ENCODE measurements at places on chromosomes 3 and 15.

- no peak for DNase-seq
Measured at GRCh38 chr15:64333516-64333915, 22.5 kb downstream of the CSNK1G1 start.

DNA sequence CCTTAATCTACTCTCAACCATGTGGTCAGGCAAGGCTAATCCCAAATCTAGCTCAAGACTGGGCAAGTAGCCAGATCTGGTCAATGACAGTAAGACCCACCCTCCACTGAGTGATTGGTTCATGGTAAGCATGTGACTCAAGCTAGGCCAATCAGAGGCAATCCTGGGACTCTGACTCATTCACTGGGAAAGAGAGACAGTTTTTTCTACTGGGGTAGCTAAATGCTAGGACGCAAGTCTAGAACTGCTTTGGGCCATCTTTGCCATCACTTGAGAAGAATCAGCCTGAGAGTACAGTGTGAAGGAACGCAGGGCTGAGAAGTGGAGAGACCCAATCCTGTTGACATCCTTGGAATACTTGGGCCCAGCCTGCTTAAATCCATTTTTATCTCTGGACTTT is 9.4 kb upstream of the RAD18 start:
- DNase-seq: no peak

DNA sequence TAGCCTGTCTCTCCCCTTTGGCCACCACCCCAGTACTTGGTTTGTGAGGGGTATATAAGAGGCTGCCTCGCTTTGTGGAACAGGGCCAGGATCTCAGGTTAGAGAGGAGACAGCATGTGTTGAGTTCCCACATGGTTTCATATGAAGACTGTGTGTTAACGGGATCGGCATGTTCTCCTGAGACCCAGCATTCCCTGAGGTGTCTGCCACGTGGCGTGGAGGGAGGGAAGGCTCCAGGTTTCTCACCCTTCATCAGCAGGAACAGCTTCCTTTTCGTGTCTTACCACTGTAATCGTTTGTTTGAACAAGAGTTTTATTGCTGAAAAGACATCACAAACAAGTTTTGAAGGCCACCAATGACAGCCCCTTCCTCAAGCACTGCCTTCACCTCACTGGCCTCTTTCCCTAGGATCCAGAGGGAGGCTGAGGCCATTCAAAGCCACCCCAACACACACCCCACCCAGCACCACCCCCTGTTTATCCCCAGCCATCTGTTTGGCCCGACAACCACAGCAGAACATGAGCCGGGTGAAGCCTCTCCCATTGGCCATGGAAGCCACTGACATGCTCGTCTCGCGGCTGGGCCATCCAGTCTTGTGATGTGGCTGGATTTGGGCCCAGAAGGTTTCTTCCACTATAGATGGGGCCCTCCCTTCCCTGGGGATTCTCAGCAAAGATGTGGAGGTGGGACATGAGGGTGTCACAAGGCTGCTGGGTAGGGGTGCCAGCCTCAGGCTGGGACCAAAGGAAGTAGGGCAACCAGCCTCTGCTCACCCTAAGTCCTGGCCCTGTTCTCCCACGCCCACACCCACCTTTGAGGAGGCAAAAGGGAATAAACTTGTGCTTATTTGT is 10.0 kb downstream of the BHLHE40 start:
- DNase-seq: no peak

- no peak for DNase-seq
Measured at GRCh38 chr15:55587321-55588069, 650 bp downstream of the PYGO1 start.

GRCh38 chr3:150761831-150762661 is 923 bp downstream of the SIAH2 start:
- peak; percentile 14 for DNase-seq

- no peak for DNase-seq
Measured at GRCh38 chr15:101004500-101004899, 85.3 kb downstream of the LRRK1 start.

All from T-helper 17 cell (primary cell).